ENCODE measurements at places on chromosomes 1 and 21.

GRCh38 chr21:28867401-28867800 is 125.3 kb downstream of the LTN1 start:
- no peak for DNase-seq

DNA sequence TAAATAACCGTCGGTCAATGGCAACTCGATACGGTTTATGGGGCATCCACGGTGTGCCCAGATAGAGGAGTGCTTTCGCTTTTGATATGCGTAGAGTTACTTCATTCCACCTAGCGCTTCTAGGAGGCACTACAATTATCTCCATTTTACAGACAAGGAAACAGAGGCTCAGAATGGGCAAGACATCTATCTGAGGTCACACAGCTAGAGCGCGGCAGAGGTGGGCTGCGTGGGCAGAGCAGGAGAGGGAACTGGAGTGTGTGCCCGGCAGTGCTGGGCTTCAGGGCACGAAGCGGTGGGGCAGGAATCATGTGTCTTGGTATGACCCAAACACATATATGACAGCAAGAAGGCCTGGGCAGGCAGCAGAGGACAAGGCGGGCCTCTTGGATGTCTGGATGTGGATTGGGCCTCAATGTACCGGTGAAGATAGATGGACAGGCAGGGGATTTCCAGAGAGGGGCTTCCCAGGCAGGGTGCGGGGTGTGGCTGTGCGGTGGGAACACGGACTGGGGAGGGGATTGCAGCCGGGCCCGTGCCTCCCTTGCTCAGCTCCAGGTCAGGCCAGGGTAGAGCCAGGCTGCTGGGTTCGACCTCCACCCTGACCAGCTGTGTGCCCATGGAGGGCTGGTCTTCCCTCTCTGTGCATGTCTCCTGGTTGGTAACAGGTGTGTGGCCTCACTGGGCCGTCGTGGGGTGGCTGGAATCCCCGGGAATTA is 21.2 kb downstream of the TP73 start:
- DNase-seq: no peak

DNA sequence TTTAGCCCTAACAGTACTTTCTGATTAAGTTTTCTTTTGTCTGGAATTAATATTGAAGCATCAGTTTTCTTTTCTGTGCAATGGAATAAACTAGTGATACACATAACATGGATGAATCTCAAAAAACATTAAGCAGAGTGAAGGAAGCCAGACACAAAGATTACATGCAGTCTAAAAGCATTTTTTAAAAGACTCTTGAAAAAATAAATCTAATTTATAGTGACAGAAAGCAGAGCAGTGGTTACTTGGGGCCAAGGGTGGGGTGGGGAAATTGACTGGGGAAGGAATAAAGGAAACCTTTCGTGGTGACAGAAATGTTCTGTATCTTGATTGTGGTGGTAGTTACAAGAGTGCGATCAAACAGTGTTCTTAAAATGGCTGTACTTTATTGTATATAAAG is 20.2 kb upstream of the ST6GALNAC3 start:
- no peak for DNase-seq

- DNase-seq: no peak
Measured at GRCh38 chr1:53734650-53735211, 4.2 kb downstream of the GLIS1 start.

- no peak for DNase-seq
Measured at GRCh38 chr1:13224480-13225060, 1.4 kb downstream of the PRAMEF18 start.

DNA sequence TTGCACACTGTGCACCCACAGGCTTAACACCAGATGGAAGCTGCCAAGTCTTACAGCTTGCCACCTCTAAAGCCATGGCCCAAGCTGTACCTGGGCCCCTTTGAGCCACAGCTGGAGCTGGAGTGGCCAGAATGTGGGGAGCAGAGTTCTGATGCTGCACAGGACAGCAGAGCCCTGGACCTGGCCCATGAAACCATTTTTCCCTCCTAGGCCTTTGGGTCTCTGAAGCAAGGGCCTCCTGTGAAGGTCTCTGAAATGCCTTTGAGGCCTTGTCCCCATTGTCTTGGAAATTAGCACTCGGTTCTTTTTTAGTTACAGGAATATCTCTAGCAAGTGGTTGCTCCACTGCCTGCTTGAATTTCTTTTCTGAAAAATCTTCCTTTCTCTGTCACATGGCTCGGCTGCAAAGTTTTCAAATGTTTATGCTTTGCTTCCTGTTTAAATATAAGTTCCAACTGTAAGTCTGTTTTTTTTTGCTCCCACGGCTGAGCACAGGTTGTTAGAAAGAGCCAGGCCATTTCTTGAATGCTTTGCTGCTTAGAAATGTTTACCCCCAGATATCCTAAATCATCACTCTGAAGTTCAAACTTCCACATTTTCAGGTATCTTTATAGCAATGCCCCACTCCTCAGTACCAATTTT is 156.8 kb upstream of the GORAB start:
- DNase-seq: no peak

Data from stimulated activated CD8-positive, alpha-beta memory T cell treated with anti-CD3 and anti-CD28 coated beads, Interleukin-7, amount 100 ng/mL, for 24 hours (primary cell).